ENCODE measurements at places on chromosomes 2 and 18. TPM values are rescaled to one million over a fixed set of nuclear protein-coding genes. Genes with fewer than 3 reads are reported as not detected.

GRCh38 chr2:69466728-69467127, 29.5 kb upstream of the NFU1 start:
- DNase-seq: no peak
- no peak overlapping the region for H3K4me3 ChIP-seq
- H3K36me3 ChIP-seq: no peaks in the 10 kb centered on the region
- no peaks in the 10 kb centered on the region for H3K27me3 ChIP-seq

DNA sequence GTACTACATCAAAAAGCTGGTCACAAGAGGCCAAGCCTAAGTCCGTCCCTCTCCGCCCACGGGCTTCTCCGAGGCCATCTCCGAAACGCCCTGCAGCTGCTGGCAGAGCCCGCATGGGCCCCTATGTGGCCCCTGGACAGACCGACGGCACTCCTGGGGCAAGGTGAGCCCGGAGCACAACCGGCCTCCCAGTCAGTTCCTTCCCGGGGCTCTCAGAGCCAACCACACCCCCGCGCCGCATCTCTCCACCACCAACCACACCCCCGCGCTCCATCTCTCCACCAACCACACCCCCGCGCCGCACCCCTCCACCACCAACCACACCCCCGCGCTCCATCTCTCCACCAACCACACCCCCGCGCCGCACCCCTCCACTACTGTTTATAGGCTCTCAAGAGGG, 93.5 kb downstream of the ZNF516 start:
- H3K27me3 ChIP-seq: no peaks in the 10 kb centered on the region
- no peak for DNase-seq
- peaks cover 21% of the 10 kb centered on the region for H3K4me1 ChIP-seq
- H3K36me3 ChIP-seq: peaks cover 5% of the 10 kb centered on the region
- H3K4me3 ChIP-seq: no peak overlapping the region

DNA sequence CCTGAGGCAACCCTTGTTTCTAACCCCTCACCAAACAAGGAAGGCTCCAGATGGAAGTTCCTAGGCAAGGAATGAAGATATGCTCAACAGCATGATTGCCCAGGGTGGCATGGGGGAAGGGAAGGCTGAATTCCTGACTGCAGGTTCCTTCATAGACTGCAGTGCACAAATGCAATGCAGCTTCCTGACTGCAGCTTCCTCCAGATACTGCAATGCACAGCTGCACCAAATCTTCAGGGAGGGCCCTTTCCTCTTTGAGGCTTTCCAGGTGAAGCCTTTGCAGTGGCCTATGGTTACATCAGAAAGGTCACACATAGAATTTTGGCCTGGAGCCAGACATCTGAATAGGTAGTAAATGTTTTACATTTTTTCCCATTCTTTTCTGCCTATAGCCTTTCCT, 58.8 kb upstream of the DYNAP start:
- no peak overlapping the region for H3K27ac ChIP-seq
- H3K27me3 ChIP-seq: no peaks in the 10 kb centered on the region
- H3K4me3 ChIP-seq: no peak overlapping the region
- H3K4me1 ChIP-seq: no peaks in the 10 kb centered on the region
- no peak for DNase-seq

DNA sequence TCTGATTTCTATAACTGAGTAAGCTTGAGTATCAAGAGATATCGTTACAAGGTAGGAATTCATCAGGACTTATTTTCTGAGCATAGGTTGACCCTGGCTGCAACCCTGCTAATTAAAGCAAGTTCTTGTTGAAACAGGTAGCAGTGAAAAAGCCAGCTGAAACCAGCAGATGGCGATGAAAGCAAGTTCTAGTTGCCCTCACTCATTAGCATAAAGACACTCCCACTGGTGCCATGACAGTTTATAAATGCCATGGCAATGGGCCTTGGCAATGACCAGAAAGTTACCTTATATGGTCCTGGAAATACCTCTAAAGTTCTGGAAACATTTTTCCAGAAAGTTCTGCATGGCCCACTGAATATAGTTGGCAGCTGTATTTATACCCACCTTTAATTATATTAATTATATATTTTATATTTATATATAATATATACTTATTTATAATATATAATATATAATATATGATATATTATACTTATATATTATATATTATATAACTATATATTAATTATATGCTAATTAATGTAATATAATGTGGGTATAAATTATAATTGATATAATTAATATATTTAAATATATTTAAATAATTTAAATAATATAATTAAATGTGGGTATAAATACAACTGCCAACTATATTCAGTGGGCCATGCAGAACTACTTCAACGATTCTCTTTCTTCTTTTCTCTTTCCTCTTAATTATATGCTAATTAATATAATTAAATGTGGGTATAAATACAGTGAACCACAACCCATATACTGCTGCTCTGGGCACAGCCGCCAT, 188.0 kb downstream of the CDH7 start:
- H3K36me3 ChIP-seq: no peaks in the 10 kb centered on the region
- H3K4me1 ChIP-seq: no peaks in the 10 kb centered on the region
- DNase-seq: no peak
- no peak overlapping the region for H3K27ac ChIP-seq
- H3K27me3 ChIP-seq: no peaks in the 10 kb centered on the region

GRCh38 chr2:152240559-152241231, 65.1 kb upstream of the STAM2 start:
- H3K27ac ChIP-seq: no peak overlapping the region
- H3K4me1 ChIP-seq: peaks cover 11% of the 10 kb centered on the region
- H3K27me3 ChIP-seq: no peaks in the 10 kb centered on the region
- no peaks in the 10 kb centered on the region for H3K36me3 ChIP-seq
- DNase-seq: no peak

- H3K4me3 ChIP-seq: no peak overlapping the region
- no peaks in the 10 kb centered on the region for H3K27me3 ChIP-seq
- DNase-seq: no peak
- no peaks in the 10 kb centered on the region for H3K4me1 ChIP-seq
- no peaks in the 10 kb centered on the region for H3K36me3 ChIP-seq
Observed at GRCh38 chr2:2942225-2942624, 435.4 kb downstream of the EIPR1 start.

GRCh38 chr2:28678944-28679343, 72.7 kb upstream of the PPP1CB start:
- H3K27me3 ChIP-seq: no peaks in the 10 kb centered on the region
- peaks cover 54% of the 10 kb centered on the region for H3K4me1 ChIP-seq
- H3K27ac ChIP-seq: peak overlapping the region; percentile 84
- H3K4me3 ChIP-seq: no peak overlapping the region

DNA sequence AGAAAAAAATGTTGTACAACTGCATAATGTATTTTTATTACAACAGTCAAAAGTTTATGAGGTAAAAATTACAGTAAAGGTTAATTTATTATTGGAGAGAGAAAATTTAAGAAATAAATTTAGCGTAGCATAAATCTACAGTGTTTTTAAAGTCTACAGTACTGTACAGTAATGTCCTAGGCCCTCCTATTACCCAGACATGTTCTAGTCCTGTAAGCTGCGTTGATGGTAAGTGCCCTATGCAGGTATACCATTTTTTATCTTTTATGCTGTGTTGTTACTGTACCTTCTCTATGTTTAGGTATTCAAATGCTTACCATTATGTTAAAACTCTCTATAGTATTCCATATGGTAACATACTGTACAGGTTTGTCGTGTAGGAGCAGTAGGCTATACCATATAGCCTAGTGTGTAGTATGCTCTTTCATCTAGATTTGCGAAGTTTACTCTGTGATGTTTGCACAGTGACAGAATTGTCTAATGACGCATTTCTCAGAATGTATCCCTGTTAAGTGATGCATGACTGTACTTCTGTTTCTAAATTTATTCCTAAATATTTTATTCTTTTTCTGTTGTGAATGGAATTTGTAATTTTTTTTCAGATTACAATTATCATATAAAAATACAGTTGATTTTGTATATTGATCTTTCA, 24.5 kb downstream of the ABI2 start:
- no peaks in the 10 kb centered on the region for H3K36me3 ChIP-seq
- H3K27ac ChIP-seq: no peak overlapping the region
- peaks cover 23% of the 10 kb centered on the region for H3K4me1 ChIP-seq
- no peak for DNase-seq

DNA sequence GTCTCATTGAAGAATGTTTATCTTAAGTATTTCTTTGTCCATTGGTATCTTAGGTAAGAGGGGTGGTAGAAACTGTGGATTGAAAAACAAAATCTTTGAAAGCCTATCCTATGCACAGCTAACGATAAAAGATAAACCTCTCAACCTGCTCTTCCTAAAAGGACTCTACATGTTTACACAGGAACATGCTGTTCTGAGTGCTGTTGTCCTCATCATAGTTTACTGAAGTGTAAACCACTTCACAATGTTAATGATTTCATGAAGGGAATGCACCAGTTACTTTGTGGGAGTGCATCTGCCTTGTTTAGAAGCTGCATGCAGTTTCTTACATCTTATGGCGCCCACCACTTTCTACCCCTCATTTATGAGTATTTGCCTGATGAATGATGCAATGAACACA, 1.2 kb downstream of the ACMSD start:
- no peak overlapping the region for H3K4me3 ChIP-seq
- H3K27me3 ChIP-seq: no peaks in the 10 kb centered on the region
- H3K27ac ChIP-seq: no peak overlapping the region
- DNase-seq: no peak
- H3K36me3 ChIP-seq: no peaks in the 10 kb centered on the region

DNA sequence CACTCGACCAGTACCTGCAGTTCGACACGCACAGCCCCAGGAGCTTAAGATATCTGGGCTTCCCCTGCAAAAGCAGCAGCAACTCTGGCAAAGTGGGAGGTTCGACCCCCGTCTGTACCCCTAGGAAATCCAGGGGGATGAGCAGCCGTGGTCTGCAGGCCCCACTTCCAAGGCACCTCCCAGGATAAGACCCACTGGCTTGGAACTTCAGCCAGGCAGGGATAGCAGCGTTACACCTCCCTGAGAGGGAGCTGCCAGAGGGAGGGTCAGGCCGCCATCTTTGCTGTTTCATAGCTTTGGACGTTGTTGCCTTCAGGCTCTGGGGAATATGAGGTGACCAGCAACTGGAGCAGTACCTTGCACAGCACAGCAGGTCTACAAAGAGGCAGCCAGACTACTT, 351.1 kb downstream of the SOX11 start:
- H3K36me3 ChIP-seq: no peaks in the 10 kb centered on the region
- no peak for DNase-seq
- H3K27me3 ChIP-seq: peaks cover 5% of the 10 kb centered on the region
- H3K27ac ChIP-seq: no peak overlapping the region

DNA sequence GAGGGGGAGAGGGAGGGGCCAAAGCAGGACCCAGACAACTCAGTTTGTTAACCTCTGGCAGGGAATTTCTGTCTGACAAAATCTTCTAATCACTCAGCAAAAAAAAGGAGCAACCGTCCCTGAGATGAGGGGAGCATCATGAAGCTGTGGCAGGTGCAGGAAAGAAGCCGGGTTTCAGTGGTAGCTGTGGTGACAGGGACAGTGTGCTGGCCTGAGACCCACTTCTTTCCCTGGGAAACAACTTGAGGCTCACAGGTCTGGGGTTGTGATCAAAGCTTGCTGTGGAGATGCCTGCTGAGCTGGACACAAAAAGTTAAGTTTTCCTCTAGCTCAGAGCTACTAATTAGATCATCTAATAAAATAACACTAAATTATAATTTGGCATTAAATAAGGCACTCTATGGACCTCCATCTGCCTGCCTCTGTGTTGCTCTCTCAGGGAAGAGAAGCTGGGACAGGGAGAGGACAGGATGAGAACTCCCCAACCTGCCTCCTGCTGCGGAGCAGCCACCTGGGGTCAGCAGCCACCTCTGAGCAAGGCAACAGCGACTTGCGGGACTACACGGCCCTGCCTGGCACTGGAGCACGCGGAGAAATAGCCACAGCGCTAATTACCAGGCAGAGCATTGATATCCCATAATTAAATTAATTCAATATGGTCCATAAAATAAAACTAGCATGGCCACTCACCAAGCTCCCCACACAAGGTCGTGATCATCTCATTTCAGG, 104.6 kb upstream of the TEX51 start:
- no peaks in the 10 kb centered on the region for H3K36me3 ChIP-seq
- H3K27ac ChIP-seq: no peak overlapping the region
- H3K4me3 ChIP-seq: no peak overlapping the region
- DNase-seq: no peak
- no peaks in the 10 kb centered on the region for H3K4me1 ChIP-seq

DNA sequence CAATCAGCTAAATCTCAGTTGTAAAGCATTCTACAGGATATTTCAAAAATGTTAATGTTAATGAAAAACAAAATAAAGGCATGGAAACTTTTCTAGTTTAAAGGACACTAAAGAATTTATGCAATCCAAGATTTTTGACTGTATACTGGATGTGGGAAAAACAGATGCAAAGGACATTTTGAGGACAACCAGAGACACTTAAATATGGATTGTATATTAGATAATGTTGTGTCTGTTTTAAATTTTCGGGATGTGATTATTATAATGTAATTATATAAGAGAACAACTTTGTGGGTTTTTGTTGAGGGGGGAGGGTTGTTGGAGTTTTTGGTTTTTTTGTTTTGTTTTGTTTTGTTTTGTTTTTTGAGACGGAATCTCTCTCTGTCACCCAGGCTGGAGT, 30.9 kb downstream of the PSMA8 start:
- no peak overlapping the region for H3K4me3 ChIP-seq
- no peak overlapping the region for H3K27ac ChIP-seq
- DNase-seq: no peak
- H3K27me3 ChIP-seq: no peaks in the 10 kb centered on the region
- no peaks in the 10 kb centered on the region for H3K36me3 ChIP-seq

DNA sequence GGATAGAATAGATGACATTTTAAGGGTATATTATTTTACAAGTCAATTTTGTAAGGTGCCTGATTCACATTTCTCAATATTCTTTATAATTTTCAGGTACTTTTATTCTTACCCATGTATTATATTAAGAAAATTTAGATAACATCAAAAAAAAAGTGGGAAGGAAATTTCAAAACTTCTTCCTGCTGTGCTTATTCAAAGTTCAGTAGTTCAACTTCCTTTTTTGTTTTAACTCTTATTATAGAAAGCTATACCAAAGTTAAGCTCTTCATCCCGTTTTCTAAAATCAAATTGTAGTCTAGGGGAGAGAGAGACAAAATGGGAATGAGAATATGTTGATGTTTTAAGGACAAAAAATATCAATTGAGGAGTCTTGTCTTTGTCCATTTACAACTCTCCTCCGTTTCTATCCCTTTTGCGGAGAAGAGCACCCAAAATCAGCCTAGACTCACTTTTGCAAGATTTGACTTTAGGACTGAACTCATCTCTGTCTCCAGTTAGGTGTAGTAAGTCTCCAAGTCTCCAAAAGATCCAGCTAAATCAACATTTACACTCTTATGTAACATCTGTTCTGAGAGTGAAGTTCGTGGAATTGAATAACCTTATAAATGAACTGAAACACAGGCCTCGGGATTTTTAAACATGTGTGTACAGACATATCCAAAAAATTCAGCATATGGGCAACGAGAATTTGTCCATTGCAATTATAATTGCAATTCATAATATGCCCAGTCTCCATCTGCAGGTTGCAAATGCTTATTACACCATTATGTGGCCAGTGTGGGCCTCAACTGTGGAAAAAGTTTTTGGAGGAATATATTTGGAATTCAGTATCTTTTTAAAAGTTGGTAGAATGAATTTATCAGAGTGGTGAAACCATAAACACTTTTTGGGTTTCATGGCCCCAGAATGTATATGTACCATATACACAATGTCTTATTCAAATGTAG, 23.9 kb downstream of the FAM124B start:
- no peak overlapping the region for H3K4me3 ChIP-seq
- no peak for DNase-seq
- H3K27me3 ChIP-seq: no peaks in the 10 kb centered on the region
- peak overlapping the region; percentile 51 for H3K27ac ChIP-seq
- H3K4me1 ChIP-seq: no peaks in the 10 kb centered on the region

PRKAG3 gene
- total RNA-seq: not detected

ELMOD3 gene
- 9.6 TPM for total RNA-seq

ARHGAP15 gene
- total RNA-seq: 1.3 TPM

CRYGD gene
- total RNA-seq: not detected

VSNL1 gene
- 17.6 TPM for total RNA-seq

Data from heart right ventricle (tissue), 16 donors.